ENCODE measurements at places on chromosomes 3 and 15.

GRCh38 chr15:75727031-75727531, 14.4 kb upstream of the CSPG4 start:
- DNase-seq, result no peak

- DNase-seq, result no peak
Measured at GRCh38 chr15:88604381-88605188, 16.6 kb upstream of the AEN start.

DNA sequence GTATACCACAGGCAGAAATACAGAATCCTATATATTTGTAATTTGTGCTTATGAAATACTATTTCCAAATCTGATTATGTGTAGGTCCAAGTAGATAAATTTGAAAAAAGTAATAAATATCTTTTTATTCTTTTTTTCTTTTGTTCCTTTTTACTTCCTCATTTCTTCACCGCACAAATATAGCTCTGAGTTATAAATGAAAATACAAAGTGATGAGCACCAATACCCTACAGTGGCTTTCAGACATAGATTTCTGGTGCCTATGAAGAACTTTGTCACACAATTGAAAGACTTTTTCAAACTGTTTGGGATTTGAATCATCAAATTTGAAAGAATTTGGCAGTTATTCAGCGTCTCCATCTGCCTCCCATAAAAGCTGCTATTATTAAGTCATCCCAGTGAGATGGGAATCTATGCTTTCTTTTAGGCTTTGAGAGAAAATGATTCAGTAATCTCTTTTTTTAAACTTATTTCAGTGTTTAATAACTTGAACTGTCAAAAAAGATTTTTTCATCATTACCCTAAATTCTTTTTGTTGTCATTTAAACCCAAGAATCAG, 363.6 kb upstream of the GOLIM4 start:
- peak; percentile 15 for DNase-seq

DNA sequence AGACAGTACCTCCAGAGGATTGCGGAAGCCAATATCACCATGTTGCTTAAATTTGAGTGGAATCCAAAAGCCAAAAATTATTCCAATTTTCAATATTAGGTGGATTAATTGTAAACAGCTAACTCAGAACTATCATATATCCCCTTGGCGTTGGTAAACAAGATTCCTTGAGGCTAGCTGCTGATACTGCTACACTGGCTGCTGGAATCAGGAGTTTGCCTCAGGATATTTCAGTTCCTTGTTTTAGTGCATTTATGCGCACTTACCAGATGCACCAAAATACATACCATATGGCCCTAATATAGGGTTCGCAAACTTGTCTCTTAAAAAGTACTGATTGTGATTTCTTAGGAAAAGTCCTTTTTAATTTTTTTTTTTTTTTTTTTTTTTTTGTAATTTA, 605.2 kb upstream of the NAALADL2 start:
- no peak for DNase-seq

GRCh38 chr3:137106612-137107240, 148.9 kb downstream of the IL20RB start:
- no peak for DNase-seq

GRCh38 chr15:34933432-34933975, 36.0 kb downstream of the AQR start:
- no peak for DNase-seq

DNA sequence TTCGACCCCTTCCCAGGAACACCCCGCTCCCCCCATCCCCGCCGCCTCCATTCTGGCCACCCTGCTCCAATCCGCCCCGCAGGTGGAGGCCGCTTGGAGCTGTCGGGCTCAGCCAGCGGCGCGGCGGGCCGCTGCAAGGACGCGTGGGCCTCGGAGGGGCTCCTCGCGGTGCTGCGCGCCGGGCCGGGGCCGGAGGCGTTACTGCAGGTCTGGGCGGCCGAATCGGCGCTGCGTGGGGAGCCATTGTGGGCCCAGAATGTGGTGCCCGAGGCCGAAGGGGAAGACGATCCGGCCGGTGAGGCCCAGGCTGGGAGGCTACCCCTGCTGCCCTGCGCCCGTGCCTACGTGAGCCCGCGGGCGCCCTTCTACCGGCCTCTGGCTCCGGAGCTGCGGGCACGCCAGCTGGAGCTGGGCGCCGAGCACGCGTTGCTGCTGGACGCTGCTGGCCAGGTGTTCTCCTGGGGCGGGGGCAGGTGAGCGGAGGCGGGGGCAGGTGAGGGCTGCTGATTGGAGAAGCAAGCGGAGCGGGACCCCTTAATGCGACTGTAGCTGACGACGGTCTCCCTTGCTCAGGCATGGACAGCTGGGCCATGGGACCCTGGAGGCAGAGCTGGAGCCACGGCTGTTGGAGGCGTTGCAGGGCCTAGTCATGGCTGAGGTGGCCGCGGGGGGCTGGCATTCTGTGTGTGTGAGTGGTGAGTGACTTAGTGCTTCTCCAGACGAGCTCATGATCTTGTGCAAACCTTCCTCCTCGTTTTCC, 2.5 kb downstream of the RCCD1 start:
- DNase-seq, result peak; percentile 56

DNA sequence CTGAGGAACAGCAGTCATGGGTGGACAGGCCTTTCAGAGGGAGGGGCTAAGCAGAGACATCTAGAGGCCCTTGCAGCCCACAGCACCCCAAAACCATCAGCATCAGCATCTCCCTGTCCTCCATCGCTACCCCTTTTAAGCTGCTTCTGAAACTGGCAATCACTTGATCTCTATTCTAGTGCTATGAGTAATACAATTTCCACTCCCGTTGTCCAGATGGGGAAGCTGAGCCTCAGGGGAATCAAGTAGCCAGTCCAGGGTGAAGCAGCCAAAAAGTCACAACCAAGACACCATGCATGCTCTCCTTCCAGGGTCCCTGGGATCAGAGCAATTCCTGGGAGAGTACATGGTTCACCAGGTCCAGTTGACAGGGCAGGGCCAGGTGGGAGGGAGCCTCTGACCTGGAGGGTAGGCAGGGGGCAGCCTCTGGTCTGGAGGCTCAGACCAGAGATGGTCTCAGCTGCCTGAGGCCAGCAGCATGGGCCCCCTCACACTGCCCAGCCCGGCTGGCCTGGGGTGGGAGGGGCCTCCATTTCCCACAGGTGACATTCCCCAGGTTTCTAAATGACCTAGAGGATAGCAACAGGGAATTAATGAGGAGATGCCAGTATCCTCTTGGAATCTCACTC, 30.0 kb downstream of the KLHL25 start:
- peak; percentile 65 for DNase-seq

DNA sequence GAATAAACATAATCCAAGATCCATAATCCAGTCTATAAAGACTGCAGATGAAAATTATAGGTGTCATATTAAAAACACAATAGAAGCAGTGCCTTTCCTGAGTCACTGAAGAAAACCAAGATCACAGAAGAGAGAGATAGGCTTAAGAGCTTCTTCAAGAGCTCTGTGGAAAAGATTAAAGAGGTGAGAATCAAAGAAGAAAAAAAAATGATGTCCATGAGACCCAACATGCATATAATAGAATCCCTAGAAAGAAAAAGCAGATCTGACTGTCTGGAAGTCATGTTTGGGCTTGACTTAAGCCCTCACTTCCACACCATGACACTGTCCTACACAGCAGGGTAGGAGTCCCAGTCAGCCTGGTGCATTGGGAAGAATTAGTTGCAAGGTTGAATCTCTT, 205.6 kb upstream of the PROK2 start:
- DNase-seq, result no peak

GRCh38 chr15:64532521-64533315, 72.3 kb downstream of the ZNF609 start:
- no peak for DNase-seq

DNA sequence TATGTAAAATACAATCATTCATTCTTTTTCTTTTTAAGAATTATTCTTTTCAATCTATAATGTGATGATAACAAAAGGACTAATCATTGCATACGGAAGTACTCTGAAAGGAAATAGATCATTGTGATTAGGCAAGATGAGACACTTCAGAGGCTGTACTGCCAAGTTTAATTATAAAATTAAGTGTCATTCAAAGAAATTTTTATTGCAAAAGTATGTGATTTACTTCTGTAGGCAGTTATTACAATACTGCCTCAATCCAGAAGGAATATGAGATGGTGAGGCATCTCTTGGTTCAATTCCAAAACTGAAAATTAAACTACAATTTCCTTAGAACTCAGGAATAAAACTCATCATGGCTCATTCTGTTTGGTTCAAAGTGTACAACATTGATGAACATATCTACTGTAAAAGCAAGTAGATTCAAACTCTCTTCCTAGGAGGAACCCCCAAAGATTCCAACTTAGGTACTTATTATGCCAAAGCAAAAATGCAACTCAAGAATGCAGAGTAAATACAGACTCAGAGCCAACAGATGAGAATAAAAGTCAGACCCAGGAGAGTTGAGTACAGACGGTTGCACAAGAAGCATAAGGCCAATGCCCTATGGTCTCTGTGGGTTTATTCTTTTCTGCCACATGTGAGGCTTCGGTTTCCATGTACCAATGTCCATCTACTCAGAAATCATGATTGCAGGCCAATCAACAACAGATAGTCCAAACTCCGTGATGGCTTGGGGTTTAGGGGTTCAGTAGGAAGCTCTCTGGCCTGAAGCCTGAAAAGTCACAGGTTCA, 118.5 kb upstream of the WNT5A start:
- DNase-seq, result no peak

DNA sequence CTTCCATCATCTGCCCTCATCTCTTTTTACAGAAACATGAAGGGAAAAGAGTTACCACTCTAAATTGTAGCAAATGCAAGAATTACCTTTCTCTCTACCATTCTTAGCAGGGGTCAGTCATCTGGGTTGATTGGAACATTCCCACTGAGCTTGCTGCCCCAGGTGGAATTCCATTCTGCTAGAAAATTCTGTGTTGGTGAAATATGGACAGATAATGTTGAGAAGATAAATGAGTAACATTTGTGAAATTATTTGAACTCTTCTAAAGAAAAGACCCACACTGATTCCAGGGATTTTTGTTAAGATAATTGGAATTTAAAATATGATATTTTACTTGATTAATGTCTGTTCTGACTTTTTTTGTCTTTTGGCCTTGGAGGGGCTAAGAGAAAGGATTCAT, 11.0 kb upstream of the CPA3 start:
- DNase-seq, result no peak

- no peak for DNase-seq
Measured at GRCh38 chr3:58000306-58001085, 7.7 kb upstream of the FLNB start.

GRCh38 chr15:96303503-96304056, 26.9 kb upstream of the NR2F2 start:
- DNase-seq, result no peak

- peak; percentile 81 for DNase-seq
Measured at GRCh38 chr15:29925227-29926082, 103.2 kb upstream of the TJP1 start.

GRCh38 chr3:8554696-8555095, 53.1 kb downstream of the LMCD1 start:
- DNase-seq, result no peak

- DNase-seq, result no peak
Measured at GRCh38 chr15:81322676-81323253, 1.2 kb downstream of the STARD5 start.

DNA sequence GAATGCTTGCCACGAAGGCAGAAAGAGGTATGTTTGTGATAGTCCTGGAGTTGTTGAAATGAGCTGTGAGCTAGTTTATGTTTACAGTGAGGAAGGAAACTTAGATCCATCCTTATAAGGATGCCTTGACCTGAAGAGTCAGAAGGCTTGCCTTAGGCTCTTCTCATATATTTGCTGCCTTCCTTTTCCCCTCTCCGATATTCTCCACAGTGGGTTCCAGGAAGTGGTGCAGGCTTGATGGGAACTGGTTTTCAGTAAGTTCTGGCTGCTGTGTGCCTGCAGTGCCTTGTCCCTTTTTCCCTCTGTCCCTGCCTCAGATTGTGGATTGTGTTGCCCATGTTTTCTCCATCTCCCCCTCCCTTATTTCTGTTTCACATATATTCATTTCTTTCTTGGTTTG, 287.3 kb upstream of the UBE2E1 start:
- no peak for DNase-seq

DNA sequence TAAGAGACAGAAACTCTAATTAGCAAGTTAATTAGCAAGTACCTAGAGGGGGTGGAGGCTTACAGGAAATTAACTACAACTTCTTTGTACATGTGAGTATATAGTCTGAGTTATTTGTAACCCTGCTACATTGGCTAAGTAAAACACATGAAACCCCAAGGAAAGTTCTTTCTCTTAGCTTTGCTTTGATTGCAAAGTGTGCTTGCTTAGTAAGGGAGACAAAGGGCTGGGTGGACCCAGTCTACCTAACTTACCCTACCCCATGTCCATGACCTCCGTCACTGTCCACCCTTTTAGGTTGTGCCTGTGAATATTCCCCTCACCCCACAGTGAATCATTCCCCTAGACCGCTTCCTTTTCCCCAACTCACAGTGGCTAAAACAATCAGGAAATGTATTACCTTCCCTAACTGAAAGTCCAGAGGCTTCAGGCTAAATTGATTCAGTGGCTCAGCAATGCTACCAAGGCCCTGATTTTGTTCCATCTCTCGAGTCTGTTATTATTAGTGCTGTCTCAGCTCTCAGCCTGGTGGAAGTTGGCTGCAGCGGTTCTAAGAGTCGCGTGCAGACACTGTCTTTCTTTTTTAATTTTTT, 31.1 kb upstream of the RYR3 start:
- DNase-seq, result peak; percentile 20

GRCh38 chr3:4222574-4223175, 80.5 kb upstream of the SETMAR start:
- DNase-seq, result no peak

GRCh38 chr3:171829841-171830517, 13.2 kb upstream of the TMEM212 start:
- peak; percentile 74 for DNase-seq

DNA sequence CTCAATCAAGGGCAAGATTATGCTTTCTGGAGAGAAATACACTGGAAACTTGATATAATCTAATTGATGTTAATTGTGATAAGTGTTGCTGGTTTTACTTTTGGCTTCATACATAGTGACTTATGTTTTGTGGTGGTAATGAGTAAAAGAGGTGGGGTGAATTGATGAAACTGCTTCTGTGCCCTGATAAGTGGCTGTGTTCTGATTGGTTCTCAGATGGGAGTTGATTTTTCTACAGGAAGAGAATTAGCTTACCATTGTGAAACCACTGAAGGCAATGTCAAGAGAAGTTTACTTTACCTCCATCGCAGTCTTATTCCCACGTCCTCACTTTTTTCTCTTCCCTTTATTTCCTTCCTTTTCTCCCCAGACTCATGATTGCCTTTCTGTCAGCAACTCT, 23.8 kb downstream of the TMEM45A start:
- no peak for DNase-seq

DNA sequence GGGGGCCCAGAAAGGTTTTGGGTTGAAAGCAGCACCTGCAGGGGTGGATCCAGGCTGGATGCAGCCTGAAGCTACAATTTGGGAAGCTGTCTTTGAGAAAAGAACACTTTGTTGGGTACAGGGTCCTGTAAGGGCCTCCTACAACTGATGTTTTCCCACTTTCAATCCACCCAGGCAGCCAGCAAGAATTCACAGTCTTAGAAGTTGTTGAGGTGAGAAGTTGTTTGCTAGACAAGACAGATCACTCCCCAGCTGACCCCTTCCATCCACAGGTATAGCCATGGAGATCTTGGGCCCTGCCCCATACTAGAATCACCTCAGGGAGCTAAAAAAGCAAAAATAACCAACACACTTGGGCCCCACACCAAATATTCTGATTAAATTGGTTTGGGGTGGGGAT, 10.3 kb upstream of the SMAD6 start:
- DNase-seq, result no peak

GRCh38 chr3:68402235-68402918, 530.0 kb downstream of the TAFA4 start:
- DNase-seq, result no peak

GRCh38 chr3:3071136-3071535, 39.0 kb downstream of the IL5RA start:
- no peak for DNase-seq
